ENCODE measurements at places on chromosomes 2 and 18.

DNA sequence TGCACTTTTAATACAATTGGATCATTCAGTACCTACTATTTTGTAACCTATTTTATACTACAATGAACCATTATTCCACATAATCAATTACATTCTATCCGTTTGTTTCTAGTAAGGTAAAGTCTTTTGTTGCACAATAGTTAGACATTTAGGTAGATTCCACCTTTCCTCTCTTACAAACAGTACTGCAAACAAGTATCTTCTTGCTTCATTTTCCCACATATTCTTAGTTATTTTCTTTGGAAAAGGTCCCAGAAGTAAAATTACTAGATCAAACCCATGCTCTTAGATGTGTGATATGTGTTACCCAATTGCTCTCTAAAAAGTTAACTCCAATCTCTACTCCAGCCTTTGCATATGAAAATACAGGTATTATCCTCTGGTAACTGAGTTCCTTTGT, 49.6 kb downstream of the SPIRE1 start:
- no peak for DNase-seq

GRCh38 chr2:77922567-77922966, 400.4 kb upstream of the LRRTM4 start:
- DNase-seq: no peak

DNA sequence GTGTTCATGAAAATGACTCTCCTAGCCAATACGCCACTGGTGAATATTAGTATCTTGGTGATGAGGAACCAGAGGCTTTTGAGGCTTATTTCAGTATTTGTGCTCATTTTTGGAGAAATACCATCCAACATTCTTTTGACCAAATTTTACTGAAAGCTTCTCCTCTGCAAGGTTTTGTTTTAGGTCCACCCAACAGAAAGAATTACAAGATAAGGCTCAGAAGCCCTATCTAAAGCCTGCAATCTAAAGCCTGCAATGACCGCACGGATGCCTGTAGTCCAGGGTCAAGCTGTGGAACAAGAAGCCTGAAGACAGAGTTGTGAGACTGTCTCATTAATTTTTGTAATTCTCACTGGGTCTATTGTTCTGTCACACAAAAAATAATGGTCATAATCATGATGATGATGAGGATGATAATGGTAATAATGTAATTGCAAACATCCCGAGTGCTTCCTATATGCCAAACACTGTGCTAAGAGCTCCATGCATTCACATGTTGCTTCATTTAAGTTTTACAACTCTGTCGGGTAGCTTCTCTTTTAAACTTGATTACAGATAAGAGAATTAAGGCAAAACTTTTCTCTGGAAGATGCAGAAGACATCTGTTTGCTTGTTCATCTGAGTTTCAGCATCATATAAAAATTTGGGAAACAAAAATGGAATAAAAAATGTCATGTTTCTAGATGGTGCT, 33.2 kb upstream of the NCOA1 start:
- no peak for DNase-seq

DNA sequence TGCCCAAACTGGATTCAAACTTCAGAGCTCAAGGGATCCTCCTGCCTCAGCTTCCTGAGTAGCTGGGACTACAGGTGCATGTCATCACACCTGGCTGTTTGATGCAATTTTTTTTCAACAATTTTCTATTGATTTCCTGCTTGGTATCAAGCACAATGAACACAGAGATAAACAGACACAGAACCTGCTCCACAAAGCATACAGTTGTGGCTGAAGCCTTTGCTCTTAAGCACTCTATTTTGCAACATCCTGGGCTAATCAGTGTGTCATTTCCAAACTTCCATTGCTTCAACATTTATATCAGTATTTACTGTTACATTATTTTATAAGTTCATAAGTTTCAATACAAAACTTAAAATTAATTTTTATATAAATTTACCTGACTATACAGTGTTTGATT, 79.4 kb downstream of the NEB start:
- DNase-seq: no peak

DNA sequence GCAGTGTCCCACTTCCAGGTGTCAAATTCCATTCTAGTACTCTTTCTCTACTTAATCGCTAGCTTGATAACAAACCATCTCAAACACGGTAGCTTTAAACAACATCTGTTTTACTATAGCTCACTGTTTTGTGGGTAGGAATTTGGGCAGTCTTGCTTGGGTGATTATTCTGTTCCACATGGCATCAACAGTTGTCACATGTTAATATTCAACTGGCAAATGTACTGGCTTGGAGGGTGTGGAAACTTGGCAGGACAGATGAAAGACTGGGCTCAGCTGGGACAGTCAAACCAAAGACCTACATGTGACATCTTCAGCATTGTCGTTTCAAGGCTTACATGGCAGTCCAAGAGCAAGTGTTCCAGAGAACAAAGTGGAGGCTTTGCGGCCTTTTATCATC, 241.8 kb downstream of the PTH2R start:
- no peak for DNase-seq

- DNase-seq: no peak
Observed at GRCh38 chr18:10449396-10449795, 5.0 kb upstream of the APCDD1 start.

DNA sequence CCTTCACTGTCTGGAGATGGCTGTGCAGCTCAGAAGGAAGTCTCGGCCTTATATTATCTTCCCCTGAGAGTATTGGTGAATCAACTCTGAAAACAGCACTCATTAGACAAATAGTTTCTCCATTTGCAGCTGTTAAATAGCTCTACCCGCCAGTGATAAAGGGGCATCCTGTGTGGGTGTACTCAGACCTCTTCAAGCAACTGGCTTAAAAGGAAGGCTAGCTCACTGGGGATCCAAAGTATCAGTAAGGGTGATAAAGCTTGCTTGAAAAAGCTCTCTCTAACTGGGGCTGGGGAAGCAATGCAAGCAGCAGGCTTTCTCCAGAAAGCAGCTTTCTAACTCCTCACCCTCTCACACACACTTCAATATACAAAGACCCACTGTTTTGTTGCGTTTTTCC, 64.9 kb upstream of the PSMD14 start:
- no peak for DNase-seq

DNA sequence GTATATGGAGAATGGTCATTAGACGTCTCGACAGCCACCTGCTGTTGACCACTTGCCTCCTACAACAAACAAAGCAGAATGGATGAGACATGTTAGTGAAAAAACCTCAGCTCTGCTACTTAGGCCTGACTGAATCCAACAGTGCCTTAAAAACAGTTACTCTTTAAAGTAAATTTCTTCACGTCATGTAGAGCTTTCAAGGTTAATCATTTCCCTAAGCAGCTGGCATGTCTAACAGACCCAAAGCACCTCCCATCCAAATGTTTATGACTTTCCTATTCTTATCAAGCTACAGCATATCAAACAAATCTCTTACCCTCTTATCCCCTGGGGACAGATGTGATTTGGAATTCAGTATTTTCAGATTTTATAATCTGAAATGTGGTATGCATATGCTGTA, 75.6 kb upstream of the ITGB6 start:
- no peak for DNase-seq

DNA sequence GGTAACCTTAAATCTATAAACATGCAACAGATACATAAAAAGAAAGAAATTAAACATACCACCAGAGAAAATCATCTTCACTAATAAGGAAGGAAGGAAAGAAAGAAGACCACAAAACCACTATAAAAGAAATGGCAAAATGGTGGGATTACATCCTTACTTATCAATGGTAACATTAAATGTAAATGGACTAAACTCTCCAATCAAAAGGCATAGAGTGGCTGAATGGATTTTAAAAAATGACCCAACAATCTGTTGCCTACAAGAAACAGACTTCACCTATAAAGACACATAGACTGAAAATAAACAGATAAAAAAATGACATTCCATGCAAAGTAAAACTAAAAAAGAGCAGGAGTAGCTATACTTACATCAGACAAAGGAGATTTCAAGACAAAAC, 195.4 kb downstream of the GALNT13 start:
- no peak for DNase-seq

GRCh38 chr2:73925033-73925704, 1.5 kb upstream of the DGUOK start:
- DNase-seq: no peak

GRCh38 chr2:3204031-3204821, 173.4 kb downstream of the EIPR1 start:
- DNase-seq: no peak

GRCh38 chr18:39596891-39597290, 2031.3 kb upstream of the CELF4 start:
- no peak for DNase-seq

- DNase-seq: no peak
Observed at GRCh38 chr2:107591561-107592279, 235.0 kb upstream of the RGPD4 start.

GRCh38 chr2:98907966-98908905, 27.8 kb downstream of the CRACDL start:
- no peak for DNase-seq

DNA sequence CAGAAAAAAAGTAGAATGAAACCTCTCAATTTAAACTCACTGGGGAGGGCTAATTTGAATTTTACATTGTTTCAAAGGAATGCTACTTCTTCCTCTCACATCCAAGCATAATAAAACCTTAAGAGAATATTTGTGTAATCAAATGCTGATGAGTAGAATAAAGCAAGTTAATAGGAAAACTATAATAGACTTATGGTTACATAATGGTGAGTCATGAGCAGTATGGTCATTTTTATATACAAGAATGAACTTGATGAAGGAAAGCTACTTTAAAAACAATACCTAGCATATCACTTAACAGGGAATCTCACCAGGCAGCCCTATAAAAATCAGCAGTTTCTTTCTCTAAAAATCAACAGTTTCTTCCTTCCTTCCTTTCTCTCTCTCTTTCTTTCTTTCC, 80.3 kb downstream of the VSNL1 start:
- no peak for DNase-seq

DNA sequence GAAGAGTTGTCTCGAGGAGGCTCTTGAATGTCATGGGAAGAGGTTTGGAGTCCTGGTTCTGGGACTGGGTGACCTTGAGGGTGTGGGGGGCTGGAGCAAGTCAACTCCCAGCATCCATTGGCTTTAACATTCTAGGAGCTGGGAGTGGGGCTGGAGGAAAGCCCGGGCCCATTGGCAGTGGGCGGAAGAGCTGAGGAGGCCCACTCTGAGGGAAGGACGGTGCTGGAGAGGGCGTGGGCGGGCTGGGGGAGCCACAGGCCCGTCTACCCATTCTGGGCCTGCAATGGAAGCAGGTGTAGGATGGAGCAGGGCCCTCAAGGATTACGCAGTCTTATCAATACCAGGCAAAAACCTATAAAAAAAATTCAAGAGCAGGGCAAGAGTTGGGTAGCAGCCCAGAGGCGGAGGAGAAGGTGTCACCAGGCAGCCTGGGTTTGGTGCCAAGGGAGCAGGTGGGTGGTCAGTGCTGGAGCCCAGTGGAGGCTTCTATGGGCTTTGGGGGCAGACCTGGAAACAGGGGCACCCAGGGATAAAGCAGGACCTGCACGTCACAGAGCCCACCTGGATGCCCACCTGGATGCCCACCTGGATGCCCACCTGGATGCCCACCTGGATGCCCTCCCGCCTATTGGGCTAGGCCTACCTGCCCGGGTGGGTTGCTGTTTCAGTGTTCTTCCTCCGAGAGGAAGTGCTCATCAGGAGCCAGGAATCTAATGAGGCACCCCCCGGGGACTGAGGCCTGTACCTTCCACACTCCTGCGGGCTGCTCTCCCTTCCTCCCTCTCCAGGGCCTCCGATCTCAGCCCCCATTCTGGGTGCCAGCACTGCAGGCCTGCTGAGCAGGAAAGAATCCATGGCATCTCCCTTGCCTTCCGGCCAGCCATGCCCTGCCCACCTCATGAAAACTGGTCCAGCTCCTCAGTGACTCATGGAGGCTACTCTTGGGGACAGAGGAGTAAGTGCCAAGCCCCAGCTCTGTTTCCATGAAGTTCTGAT, 71.3 kb downstream of the CTIF start:
- DNase-seq: no peak

DNA sequence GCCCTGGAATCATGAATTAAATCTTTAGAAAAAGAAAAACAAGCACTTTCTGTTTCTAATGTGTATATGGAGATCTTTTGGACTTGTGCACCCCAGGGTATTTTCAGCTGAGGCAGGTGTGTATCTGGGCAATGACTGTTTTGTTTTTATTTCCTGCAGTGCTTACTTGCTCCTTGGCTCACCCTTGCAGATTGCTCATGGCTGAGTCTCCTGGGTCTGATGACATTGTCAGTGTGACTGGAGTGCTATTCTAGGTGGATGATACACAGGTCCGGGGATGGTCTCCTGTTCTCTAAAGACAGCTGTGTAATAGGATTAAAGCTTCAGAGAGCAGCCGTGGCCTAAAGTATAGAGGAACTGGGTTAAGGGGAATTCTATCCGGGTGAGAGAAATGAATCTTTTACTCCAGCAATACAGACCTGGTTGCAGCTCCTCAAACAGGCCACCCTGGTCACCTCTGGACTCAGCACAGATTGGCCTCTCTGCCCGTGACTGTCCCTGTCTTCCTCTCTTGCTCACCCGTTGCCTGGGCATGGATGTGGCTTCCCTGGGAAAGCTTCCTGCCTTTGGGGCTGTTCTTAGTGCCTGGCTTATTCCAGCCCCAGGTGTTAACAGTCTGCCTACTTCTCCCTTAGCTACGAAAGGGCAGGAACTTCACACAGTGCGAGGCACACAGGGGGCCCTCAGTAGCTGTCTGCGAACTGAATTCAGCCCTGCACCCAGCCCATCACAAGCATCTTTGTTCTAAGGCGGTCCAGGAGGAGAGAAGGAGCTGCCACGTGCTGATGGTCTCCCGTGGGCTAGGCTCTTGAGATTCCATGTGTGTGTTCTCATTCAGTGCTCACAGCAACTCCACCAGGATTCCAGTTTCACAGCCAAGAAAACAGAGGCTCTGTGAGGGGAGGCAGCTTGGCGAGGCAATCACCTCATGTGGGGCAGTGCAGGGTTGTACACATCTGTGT, 84.3 kb downstream of the ACOXL start:
- DNase-seq: no peak

DNA sequence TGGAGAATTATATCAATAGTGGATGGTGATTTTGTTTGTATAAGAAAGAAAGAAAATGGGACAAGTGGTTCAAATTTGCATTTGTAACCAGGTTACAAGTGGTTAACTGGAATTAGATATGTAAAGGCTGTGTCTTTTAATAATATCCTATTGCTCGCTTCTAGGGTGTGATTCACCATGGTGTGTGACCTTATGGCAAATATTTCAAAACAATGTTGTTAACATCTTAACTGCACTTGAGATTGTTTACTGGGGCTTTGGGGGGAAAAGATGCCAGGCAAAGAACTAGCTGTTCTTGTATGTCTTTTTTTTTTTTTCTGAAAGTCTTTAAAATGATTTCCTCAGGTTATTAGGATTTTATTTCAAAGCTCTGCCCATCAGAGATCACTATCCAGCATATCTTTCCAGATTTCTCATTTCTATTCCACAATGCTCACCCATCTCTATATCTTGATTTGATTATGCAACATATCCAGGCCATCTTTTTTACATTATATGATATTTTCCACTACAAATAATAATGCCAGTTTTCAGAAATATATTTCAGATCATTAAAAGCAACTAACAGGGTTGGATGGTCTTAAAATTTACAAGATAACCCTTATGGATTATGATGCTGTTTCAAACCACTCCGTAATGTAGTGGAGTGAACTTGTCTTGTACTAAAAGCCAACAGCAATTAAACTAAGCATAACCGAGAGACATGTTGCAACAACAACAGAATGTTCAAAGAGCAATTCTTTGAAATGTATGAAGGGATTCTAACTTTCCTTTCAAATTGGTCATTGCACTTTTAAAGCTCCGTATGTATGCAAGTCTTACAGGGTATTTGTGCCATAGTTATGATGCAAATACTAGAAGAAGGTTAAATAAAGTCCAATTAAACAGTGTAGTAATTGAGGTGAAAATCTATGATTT, 341.5 kb upstream of the ETAA1 start:
- DNase-seq: no peak

GRCh38 chr2:55175254-55176093, 56.6 kb downstream of the CLHC1 start:
- no peak for DNase-seq
